ENCODE measurements at places on chromosomes 2 and 18. TPM values are rescaled to one million over a fixed set of nuclear protein-coding genes. Genes with fewer than 3 reads are reported as not detected.

DSG1 gene
- polyA plus RNA-seq: not detected

PRKCE gene
- polyA plus RNA-seq: 1.3 TPM

TIA1 gene
- 47.0 TPM for polyA plus RNA-seq

CAPN14 gene
- not detected for polyA plus RNA-seq

ACOXL gene
- polyA plus RNA-seq: not detected

PLCD4 gene
- polyA plus RNA-seq: 0.04 TPM

NAT8 gene
- not detected for polyA plus RNA-seq

IL36RN gene
- not detected for polyA plus RNA-seq

ICOS gene
- not detected for polyA plus RNA-seq

APCDD1 gene
- polyA plus RNA-seq: 4.8 TPM

RAB12 gene
- 0.16 TPM for polyA plus RNA-seq

OTOS gene
- polyA plus RNA-seq: not detected

EMILIN1 gene
- polyA plus RNA-seq: 0.43 TPM

INHBB gene
- not detected for polyA plus RNA-seq

GCKR gene
- polyA plus RNA-seq: not detected

CYP27C1 gene
- polyA plus RNA-seq: not detected

MTHFD2 gene
- 39.4 TPM for polyA plus RNA-seq

C2orf66 gene
- not detected for polyA plus RNA-seq

MYO5B gene
- not detected for polyA plus RNA-seq

MEP1B gene
- not detected for polyA plus RNA-seq

EVX2 gene
- not detected for polyA plus RNA-seq

ATP6V1B1 gene
- polyA plus RNA-seq: not detected

AMER3 gene
- polyA plus RNA-seq: not detected

TEKT4 gene
- not detected for polyA plus RNA-seq

PROM2 gene
- polyA plus RNA-seq: 0.34 TPM

QPCT gene
- 54.7 TPM for polyA plus RNA-seq

CENPA gene
- not detected for polyA plus RNA-seq

ZAP70 gene
- polyA plus RNA-seq: 0.69 TPM

MGAT4A gene
- polyA plus RNA-seq: 35.9 TPM

SGPP2 gene
- not detected for polyA plus RNA-seq

REEP1 gene
- not detected for polyA plus RNA-seq

GKN1 gene
- polyA plus RNA-seq: not detected

GALR1 gene
- not detected for polyA plus RNA-seq

GPR45 gene
- polyA plus RNA-seq: not detected

NOL4 gene
- polyA plus RNA-seq: not detected

FLACC1 gene
- polyA plus RNA-seq: 0.16 TPM

GAL3ST2 gene
- polyA plus RNA-seq: not detected

PLEK gene
- 351 TPM for polyA plus RNA-seq

STAT4 gene
- 0.31 TPM for polyA plus RNA-seq

SNRPD1 gene
- 1.6 TPM for polyA plus RNA-seq

CREB1 gene
- polyA plus RNA-seq: 55.2 TPM

SPC25 gene
- polyA plus RNA-seq: not detected

IL36G gene
- not detected for polyA plus RNA-seq

Data from CD14-positive monocyte (primary cell).